ENCODE measurements at places on chromosomes 11 and 22.

DNA sequence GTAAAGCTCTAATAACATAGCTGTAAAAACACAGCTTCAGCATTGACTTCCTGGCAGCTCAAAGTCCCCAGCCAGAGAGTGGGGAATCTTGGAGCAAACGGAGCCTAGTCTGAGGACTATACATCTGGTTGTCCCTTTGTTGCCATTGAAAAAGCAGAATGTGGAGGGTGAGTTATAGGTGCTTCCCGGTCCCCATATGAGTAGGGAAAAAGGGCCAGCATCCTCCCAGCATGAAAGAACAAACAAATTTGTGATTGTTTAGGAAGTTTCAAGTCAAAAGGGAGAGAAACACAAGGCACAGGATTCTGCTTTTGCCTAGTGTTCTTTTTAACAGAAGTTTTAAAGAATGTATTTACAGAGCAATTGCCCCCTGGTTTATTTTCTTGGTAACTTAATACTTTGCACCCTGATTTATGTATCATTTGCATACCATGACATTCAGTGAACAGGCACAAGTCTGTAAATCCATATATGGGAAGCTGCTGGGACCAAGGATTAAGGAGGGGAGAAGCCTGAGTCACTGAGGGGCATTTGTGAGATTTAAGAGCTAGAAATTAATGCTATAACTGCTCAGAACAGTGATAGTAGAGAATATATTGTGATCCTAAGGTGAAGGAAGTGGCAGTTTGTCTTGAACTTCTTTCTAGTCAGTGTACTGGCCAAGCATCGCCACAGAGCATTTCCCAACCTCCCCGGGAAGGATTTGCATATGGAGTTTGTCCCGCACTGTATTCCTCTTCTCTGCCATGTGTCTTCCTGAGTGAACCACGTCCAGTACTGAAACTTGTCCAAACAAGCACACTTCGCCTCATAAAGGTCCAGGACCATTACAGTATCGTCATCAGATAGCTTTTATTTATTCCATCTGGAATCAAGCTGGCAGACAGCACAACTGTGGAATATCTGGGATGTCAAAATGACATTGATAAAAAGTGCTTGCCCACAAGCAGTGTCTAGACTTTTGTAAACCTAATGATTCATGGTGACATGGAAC is 103.0 kb downstream of the DBX1 start:
- DNase-seq: no peak

GRCh38 chr11:61797263-61797944 is 4.7 kb downstream of the FEN1 start:
- peak; percentile 74 for DNase-seq

DNA sequence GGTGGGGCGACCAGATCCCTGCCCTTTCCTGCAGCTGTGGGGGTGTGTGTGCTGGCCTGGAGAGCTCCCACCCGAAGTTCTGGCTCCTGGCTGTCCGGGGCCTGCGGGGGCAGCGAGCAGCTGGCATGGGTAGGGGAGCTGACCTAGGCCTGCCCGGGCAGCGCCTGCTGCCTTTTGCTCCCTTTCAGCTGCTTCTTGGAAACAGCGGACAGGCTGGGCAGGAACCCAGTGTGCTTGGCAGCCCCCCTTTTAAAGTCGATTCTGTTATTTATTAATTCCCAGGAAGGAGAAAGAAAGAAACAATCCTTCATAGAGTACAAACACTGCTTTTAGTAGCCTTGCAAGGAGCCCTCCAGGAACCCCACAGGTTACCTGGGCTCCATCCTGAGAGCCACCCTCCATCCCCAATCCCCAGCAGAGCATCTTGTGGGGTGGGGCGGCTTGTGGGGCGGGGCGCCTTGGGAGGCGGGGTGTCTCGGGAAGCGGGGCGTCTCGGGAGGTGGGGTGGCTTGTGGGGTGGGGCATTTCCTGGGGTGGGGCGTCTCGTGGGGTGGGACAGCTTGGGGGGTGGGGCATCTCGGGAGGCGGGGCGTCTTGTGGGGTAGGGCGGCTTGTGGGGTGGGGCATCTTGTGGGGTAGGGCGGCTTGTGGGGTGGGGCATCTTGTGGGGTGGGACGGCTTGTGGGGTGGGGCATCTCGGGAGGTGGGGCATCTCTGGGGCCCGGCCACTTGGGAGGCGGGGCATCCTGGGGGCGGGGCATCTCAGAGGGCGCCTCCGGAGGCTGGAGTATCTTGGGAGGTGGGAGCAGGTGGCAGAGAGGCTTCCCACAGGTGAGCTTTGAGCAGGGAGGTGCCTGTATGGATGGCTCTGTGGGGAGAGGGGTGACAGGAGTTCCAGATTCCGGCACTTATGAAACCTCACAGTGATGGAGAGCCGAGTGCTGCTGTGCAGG is 7.0 kb downstream of the CD81 start:
- DNase-seq: no peak

DNA sequence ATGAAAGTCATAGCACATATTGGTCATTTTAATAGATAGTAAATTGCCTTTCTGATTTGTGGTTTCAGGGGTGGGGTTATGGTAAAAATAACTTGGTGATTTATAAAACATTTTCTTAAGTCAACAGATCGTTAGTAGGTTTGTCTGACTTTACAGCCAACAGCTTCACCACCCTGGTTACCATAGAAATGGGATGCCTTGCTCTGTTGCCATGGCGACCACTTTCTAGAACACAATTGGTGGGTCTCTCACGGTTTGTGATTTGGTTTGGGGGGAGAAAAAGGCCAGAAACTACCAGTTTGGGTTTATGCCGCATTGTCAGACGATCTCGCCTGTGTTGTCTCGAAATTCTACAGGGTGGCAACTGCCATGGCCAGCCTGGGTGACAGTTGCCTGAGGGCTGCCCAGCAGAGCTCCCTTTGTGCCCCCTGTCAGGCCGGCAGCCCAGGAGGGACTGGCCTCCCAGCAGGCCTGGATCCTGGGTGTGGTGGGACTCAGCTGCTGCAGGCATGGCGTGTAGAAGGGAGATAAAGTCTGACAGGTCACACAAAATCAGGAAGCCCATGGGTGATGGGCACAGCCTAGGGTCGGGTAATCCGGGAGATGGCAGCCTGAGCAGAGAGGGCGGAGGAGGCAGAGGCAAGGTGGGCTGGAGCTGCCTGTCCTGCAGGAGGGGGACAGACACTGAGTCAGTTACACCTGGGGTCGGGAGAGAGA is 30.9 kb downstream of the KCNC1 start:
- no peak for DNase-seq

DNA sequence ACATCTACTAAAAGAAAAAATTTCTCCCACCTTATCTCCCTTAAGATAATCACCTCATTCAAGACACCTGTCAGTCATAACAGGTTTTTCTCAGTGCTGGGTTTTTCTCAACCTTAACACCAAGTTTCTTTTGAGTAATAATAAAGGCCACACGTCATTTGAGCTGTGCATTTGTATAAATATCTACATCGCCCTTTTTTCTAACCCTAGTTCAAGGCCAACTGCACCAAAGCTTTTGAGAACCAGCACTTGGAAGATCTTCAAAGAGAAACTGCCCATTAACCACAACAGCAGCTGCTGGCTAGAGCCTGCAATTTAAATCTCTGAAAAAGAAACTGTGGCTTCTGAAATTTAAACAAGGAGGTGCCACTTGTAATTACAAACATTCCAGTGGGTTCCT is 6.9 kb downstream of the CADM1 start:
- no peak for DNase-seq

DNA sequence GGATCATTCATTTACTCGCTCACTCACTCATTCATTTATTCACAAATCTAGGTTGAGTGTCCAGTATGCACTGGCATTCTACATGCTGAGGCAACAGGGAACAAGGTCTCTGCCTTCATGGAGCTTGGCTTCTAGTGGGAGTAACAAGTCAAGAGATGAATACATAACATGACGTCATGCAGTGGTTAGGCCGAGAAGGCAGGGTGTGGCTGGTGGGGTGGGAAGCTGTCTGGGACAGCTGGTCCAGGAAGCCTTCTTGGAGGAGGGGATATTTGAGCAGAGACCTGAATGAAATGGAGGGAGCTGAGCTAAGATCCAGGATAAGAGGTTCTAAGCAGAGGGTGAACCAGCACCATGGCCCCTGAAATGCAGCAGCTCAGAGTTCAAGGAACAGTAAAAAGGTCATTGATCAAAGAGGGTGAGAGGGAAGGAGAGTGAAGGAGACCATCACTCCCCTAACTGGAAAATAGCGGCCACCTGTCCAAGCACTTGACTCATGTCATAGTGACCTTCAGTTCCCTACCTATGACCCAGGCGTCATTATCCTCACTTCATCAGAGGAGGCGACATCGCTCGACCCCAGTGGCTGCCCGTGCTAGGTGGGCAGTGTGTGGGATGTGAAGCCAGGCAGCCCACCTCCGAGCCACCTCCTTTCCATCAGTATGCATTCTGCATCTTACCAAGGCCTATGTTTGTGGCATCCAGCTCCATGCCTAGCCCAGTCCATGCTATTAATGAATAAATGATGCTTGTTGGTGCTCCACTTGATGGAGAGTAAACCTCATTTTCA is 105.0 kb downstream of the TSPAN18 start:
- DNase-seq: no peak
